ENCODE measurements at places on chromosomes 2 and 18. TPM values are rescaled to one million over a fixed set of nuclear protein-coding genes. Genes with fewer than 3 reads are reported as not detected.

ODC1 gene
- 64.0 TPM for total RNA-seq

SP110 gene
- total RNA-seq = 11.2 TPM

TMEM200C gene
- total RNA-seq = 1.7 TPM

TUBA4B gene
- total RNA-seq = not detected

SLC9A4 gene
- 0.07 TPM for total RNA-seq

ASTL gene
- total RNA-seq = 0.33 TPM

TCF23 gene
- total RNA-seq = not detected

CRYGC gene
- total RNA-seq = not detected

GAREM2 gene
- total RNA-seq = 0.16 TPM

REL gene
- 14.5 TPM for total RNA-seq

CRYGD gene
- total RNA-seq = not detected

CD8B2 gene
- not detected for total RNA-seq

RIF1 gene
- total RNA-seq = 34.5 TPM

TANC1 gene
- 51.5 TPM for total RNA-seq

DSG1 gene
- total RNA-seq = 0.08 TPM

IL36G gene
- not detected for total RNA-seq

FOSL2 gene
- 89.9 TPM for total RNA-seq

LYPD6 gene
- 0.33 TPM for total RNA-seq

SLC14A1 gene
- total RNA-seq = not detected

MLPH gene
- total RNA-seq = 2.9 TPM

KATNAL2 gene
- total RNA-seq = 1.4 TPM

FSIP2 gene
- total RNA-seq = 5.3 TPM

ST8SIA3 gene
- not detected for total RNA-seq

RPRM gene
- total RNA-seq = 0.17 TPM

CABLES1 gene
- 2.8 TPM for total RNA-seq

HS1BP3 gene
- total RNA-seq = 20.5 TPM

PROKR1 gene
- total RNA-seq = not detected

SIX3 gene
- total RNA-seq = not detected

CYS1 gene
- total RNA-seq = 3.5 TPM

MAPK4 gene
- total RNA-seq = not detected

RAB31 gene
- 34.6 TPM for total RNA-seq

DSC1 gene
- total RNA-seq = 0.11 TPM

WNT6 gene
- not detected for total RNA-seq

ANKRD30BL gene
- total RNA-seq = not detected

RSAD2 gene
- under 0.01 TPM for total RNA-seq

KLHL30 gene
- total RNA-seq = 0.83 TPM

TRIM43 gene
- not detected for total RNA-seq

DNAH7 gene
- total RNA-seq = 1.0 TPM

IL18R1 gene
- total RNA-seq = 1.2 TPM

GPAT2 gene
- total RNA-seq = 5.4 TPM

RAB12 gene
- total RNA-seq = 47.8 TPM

TMEM247 gene
- total RNA-seq = not detected

ARMC9 gene
- 43.5 TPM for total RNA-seq

BMP10 gene
- total RNA-seq = under 0.01 TPM

CCL20 gene
- 0.88 TPM for total RNA-seq

RGPD4 gene
- not detected for total RNA-seq

OR6B2 gene
- not detected for total RNA-seq

Data from mammary epithelial cell (primary cell).